Activated CD8-positive, alpha-beta T cell treated with anti-CD3 and anti-CD28 coated beads, Interleukin-2, amount 10 ng/mL, durations not matched to agents 7 days and 5 days (primary cell): ENCODE measurements at places on chromosomes 1 and 21. TPM values are rescaled to one million over a fixed set of nuclear protein-coding genes. Genes with fewer than 3 reads are reported as not detected.

DNA sequence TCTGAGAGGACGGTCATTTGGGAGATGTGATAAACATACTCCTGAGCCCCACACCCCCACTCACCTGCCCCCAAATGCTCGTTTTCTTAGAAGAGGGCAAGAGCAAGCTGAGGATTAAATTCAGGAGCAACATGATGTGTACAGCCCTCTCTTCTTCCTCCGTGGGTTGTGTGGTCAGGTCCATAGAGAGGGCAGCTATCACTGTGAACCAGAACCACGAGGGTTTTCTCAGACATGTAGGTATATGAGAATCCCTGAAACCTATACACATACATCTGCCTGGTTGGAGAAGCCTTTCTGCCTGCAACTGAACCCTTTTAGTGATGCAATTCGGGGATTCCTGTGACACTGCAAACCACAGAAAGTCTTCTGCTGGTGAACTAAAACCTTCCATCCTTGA, 38.9 kb downstream of the PGM1 start:
- no peak for DNase-seq

- DNase-seq: no peak
These were observed 11.8 kb upstream of the SOD1 start for GRCh38 chr21:31647650-31648049.

GRCh38 chr1:167670563-167670962, 40.5 kb downstream of the RCSD1 start:
- no peak for DNase-seq

The FAM151A gene
- total RNA-seq: not detected

The LCE2C gene
- total RNA-seq: not detected

DNA sequence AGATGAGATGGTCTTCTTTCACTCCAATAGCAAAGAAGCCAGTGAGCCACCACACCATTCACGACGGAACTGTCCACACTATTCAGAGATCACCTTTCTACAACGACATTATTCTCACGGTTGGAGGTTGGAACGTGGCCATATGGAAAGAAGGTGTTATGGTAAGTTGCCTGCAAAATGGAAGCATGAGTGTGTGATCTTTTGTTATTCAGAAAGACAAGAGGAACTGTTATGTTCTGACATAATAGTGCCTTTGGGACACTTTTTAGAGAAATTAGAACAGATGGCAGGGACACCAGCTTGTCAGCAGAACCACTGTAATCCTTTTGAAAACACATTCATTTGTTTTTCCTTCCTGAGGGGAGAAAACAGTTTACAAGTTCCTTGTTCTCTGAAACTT, 75.8 kb upstream of the MCOLN3 start:
- DNase-seq: no peak

GRCh38 chr21:32977216-32977615, 48.5 kb upstream of the OLIG2 start:
- no peak for DNase-seq

GRCh38 chr1:58660105-58660504, 39.8 kb downstream of the MYSM1 start:
- no peak for DNase-seq

DNA sequence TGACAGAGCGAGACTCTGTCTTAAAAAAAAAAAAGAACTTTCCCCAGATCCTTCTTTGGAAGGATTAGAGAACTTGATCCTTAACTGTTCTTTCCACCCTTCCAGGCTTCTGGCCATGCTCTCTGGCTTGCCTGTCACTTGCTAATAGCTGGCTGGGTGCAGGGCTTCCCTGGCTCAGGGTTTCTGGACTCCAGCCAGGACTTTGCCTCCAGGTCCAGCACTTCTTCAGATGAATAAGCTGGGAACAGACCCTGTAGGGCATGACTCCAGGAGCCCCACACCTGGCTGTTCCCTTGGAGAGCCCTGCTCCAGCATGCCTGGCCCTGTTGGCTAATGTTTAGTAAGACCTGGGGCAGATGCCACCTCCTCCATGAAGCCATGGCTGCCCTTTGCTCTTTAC, 3.3 kb upstream of the NT5C1A start:
- no peak for DNase-seq

DNA sequence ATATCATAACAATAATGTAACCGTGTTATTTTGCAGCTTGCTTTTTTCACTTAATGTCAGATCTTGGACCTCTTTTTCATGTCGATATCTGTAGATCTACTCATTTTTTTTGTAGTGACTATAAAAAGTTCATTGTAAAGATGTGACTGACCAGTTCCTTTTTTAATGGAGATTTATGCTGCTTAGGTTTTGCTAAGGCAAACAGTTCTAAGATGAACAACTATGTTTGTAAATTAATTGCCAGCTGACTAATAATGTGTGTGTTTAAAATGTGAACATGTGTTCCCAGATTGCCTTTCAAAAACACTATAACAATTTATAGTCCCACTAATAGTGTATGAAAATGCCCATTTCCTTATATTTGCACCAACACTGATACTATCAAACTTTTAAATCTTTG, 18.1 kb upstream of the EPS8L3 start:
- DNase-seq: no peak

The SLAMF6 gene
- 24.7 TPM for total RNA-seq

The KIF26B gene
- 0.03 TPM for total RNA-seq

GRCh38 chr1:53519421-53519820, 60.2 kb downstream of the DMRTB1 start:
- no peak for DNase-seq

GRCh38 chr1:197178998-197179397, 32.5 kb upstream of the ASPM start:
- DNase-seq: no peak

- peak; percentile 47 for DNase-seq
These were observed 113.1 kb upstream of the IRF2BP2 start for GRCh38 chr1:234722904-234723720.

- DNase-seq: peak; percentile 66
These were observed 5.9 kb upstream of the NUF2 start for GRCh38 chr1:163315773-163316374.

GRCh38 chr1:66642992-66643391, 109.0 kb downstream of the SGIP1 start:
- DNase-seq: no peak

GRCh38 chr1:5975133-5975880, 16.9 kb downstream of the NPHP4 start:
- DNase-seq: peak; percentile 59
